ENCODE measurements at places on chromosomes 5 and 9.

DNA sequence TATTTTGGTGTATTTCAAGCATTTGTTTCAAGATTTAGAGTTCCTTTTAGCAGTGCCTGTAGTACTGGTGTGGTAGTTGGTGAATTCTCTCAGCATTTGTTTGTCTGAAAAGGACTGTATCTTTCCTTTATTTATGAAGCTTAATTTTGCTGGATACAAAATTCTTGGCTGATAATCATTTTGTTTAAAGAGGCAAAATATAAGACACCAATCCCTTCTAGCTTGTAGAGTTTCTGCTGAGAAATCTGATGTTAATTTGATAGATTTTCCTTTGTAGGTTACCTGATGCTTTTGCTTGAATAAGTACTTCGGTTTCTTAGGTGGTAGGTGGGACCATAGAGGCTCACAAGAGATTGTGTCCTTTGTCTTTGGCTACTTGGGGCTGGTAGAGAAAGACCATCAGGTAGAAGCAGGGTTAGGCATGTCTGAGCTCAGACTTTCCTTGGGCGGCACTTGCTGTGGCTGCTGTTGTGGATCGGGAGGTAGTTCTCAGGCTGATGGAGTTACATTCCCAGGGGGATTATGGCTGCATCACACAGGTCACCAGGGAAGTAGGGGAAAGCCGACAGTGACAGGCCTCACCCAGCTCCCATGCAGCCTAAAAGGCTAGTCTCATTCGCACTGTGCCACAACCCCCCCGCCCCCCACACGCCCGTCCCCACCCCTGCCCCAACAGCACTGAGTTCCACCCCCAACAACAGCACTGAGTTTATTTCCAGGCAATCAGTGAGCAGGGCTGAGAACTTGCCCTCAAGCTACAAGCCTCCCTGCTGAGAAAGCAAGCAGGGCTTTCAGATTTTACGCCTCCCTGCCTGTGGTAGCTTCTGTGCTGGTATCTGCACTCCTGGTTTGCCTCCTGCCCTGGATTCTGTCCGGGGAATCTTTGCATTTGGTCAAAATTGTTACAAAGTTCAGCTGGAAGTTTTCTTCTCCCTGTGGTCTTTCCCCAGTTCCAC is 127.1 kb upstream of the GLRA1 start:
- DNase-seq = no peak

DNA sequence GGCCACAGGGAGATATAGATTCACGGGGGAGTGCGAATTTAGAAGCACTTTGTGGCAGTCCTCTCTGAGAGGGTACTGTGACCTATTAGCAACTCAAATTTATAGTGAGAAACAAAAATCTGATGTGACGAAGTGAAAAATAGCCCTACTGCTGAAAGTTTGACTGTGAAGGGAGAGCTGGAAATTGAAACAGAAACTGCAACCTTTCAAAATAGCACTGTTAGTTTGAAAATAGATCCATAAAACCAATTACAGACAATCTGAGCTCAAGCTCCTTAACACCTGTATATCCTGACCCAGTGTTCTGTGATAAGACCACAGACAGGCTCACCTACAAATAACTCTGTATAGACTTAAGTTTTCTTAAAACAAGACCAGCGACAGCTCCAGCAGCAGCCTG is 420.1 kb downstream of the IRX1 start:
- DNase-seq = no peak

GRCh38 chr9:14978022-14979000 is 68.1 kb upstream of the FREM1 start:
- DNase-seq = no peak

DNA sequence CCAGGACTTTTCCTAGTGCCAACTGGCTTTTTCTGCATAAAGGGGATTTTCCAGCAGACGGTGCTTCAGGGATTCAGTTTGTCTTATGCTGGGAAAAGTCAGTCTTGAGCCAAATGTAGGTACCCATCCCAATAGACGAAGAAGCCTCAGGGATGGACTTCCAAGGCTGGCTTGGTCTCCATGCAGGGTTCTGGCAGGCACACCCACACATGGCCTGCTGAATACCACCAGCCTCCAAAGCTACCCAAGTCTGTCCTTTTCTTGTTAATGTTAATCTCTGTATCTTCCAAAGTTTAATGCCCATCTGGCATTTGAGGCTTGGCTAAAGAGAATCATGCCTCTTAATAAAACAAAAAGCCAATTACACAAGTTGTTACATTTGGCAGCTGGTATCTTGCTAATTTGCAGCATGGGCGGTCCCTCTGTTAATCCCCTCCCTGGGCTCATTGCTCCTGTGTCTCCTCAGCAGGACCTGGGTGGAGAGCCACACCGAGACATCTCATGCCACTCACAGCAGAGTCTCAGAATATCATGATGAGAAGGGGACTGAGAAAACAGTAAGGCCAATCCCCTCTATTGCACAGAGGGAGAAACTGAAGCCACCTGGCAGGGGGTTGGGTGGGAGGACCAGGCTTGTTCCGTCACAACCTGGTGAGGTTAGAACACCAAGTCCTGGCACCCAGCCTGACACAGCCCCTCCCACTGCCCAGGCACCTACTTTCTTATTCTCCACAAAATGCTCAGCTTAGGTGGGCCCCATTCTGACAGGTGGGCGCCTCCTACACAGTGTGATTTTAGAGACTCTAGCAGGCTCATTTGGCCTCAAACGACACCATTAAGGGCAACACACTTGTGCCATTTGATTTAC is 243.2 kb downstream of the FSTL4 start:
- DNase-seq = no peak

GRCh38 chr5:14362491-14362890 is 219.1 kb upstream of the OTULINL start:
- DNase-seq = no peak

DNA sequence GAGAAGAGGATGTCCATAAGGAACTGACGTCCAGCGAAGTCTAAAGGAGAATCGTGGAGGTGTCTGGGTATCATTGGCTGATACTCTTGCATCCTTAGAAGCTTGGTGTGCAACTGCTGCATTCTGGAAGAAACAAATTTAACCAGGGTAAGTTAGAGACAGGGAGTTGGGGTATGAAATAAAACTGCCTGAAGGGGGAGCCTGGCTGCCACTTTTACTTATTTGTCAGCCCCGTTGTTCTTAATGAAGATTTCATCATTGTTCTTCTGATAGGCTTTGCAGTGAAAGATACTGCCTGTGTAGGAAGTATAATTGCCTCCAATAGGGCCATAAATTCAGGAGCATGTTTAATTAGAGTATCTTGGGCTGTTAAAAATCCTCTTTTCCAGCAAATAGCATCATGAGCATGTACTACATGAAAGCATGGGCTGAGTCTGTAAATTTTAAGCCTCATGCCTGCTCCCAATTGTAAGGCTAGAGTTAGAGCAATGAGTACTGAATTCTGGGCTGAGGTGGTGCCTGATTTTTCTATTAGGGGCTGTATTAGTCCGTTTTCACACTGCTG is 1264.5 kb upstream of the ACO1 start:
- no peak for DNase-seq

GRCh38 chr9:88722753-88723152 is 187.8 kb downstream of the NXNL2 start:
- no peak for DNase-seq

GRCh38 chr9:70452365-70452764 is 37.9 kb upstream of the KLF9 start:
- DNase-seq = no peak

- no peak for DNase-seq
Observed at GRCh38 chr9:107386396-107386795, 103.2 kb downstream of the KLF4 start.

DNA sequence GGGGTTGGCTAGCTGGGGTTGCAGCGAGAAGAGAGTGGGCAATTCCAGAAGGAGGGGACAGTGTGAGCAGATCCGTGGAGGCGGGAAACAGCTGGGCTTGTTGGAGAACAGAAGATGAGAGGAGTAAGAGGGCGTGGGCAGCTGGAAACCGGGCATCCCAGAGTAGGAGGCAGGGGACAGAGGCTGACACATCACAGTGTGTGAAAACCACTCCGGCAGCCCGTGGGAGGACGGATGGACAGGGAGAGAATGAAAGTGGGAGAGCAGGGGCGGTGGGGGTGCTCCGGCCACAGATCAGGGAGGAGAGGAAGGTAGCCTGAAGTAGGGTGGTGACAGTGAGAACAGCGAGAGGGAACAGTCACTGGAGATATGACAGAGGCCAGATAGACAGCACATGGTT is 8.3 kb upstream of the PSMB7 start:
- no peak for DNase-seq

DNA sequence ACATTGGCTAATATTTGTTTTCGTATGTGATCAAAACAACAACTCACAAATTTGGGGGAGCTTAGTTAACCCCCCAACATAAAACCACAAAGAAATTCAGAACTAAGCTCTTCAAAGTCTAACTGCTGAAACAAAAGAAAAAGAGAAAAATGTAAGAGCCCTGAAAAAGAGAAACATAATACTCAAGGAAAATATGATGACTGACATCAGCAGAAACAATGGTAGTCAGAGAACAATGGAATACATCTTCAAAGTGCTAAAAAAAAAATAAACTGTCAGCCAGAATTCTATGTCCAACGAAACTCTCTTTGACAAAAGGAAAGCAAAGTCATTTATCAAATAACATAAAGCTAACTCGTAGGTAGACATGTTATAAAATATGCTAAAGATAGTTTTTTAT is 566.3 kb upstream of the GRAMD2B start:
- no peak for DNase-seq

DNA sequence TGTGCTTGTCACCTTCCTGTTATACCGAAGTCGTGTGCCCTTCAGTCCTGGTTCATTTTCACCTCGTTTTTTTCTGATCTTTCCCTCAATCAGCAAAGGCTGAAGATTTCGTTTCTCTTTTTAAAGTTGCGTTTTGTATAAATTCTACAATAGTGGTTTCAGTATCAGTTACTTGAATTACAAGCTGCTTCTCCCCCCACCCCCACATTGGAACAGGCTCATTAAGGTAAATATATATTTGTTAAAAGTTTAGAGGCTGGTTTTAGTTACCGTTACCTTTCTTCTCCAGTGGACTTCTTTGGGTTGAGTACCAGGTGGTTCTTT is 881 bp downstream of the SUB1 start:
- DNase-seq = no peak

GRCh38 chr5:116632890-116633289 is 58.3 kb upstream of the SEMA6A start:
- no peak for DNase-seq

DNA sequence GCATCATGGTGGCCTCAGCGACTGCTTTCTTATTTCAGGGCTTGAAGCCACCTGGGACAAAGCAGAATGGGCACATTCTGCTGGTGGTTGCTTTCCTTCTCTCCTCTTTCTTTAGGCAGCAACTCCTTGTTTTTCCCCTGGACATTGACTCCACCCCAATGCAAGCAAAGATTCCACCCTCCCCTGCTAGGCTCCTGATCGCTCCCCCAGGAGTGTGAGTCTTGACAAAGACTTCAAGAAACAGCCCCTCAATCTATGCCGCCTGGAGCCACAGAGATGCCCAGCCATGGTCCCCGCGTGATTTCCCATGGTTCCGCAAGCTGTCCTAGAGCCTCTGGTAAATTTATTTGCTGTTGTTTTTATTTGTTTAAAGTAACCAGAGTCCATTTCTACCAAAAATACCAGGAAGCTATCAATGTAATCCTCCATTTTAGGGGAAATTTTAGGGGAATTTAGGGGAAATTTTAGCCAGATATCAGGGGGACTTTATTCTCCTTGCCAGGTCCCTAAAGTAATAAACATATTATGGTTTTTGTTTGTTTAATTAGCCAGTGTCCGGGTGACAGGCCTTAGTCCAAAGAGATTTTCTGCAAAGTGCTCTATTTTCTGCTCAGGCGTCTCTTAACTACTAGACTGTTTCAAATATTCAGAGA is 2.3 kb downstream of the KCNMB1 start:
- no peak for DNase-seq

- no peak for DNase-seq
Observed at GRCh38 chr9:5354184-5354583, 14.5 kb upstream of the RLN1 start.

DNA sequence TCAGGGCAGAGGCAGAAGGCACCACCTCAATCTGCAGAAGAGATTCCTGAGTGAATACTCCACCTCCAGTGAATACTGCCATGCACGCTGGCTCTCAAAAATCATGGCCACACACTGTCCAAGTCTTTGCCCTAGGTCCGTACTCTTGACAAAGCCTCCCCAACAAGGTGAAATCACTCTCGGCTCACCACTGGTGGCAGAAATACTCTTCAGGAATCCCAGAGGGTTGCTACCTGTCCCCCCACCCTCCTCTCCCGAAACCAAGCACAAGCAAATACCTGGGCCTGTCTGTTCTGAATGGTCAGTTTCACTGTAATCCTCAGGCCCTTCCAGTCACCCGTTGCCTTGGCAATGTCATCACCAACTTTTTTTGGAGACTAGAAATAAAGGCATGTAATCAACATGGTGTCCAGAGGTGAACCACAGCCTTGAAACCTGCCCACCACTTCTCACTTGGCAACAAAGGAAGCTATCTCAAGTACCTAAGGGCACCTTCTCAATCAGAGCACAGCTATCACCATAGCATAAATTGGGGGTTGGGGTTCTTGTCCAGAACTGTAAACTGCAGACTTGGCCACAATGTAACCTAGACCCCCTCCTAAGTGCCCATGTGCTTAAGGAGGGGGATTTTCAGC is 1.8 kb downstream of the RPL12 start:
- no peak for DNase-seq

GRCh38 chr5:74257645-74258313 is 382.7 kb downstream of the ENC1 start:
- peak; percentile 82 for DNase-seq
